B cell (primary cell): ENCODE measurements at places on chromosomes 4 and X. TPM values are rescaled to one million over a fixed set of nuclear protein-coding genes. Genes with fewer than 3 reads are reported as not detected.

SLC39A8 gene
- 8.4 and 10.2 TPM in 2 replicates for total RNA-seq

MID1 gene
- 0.32 and 0.44 TPM in 2 replicates for total RNA-seq

XAGE3 gene
- total RNA-seq, result not detected in 2 replicates

ASB11 gene
- total RNA-seq, result not detected in 2 replicates

OCIAD2 gene
- total RNA-seq, result 37.0 and 39.3 TPM in 2 replicates

ZFP42 gene
- not detected in 2 replicates for total RNA-seq

C4orf36 gene
- total RNA-seq, result 0.85 TPM in 1 of 2 replicates, not detected in the other

COL4A5 gene
- not detected in 2 replicates for total RNA-seq

SORCS2 gene
- total RNA-seq, result not detected in 2 replicates

PHEX gene
- 0.15 and 0.56 TPM in 2 replicates for total RNA-seq

ADH7 gene
- total RNA-seq, result not detected in 2 replicates

CXorf65 gene
- 25.6 and 30.2 TPM in 2 replicates for total RNA-seq

RASL11B gene
- total RNA-seq, result 1.2 and 1.3 TPM in 2 replicates

FHIP1A gene
- 0.46 and 0.76 TPM in 2 replicates for total RNA-seq

KCNE5 gene
- total RNA-seq, result 0.32 and 0.34 TPM in 2 replicates

ABCG2 gene
- total RNA-seq, result 0.07 TPM in 1 of 2 replicates, not detected in the other

RBMXL3 gene
- total RNA-seq, result not detected in 2 replicates

HSD17B11 gene
- total RNA-seq, result 62.2 and 71.0 TPM in 2 replicates

TEC gene
- 8.3 and 11.7 TPM in 2 replicates for total RNA-seq

PAGE2 gene
- total RNA-seq, result 1.7 TPM in 1 of 2 replicates, not detected in the other

NLGN3 gene
- total RNA-seq, result 1.0 and 1.3 TPM in 2 replicates

GBA3 gene
- total RNA-seq, result not detected in 2 replicates

GAGE13 gene
- total RNA-seq, result not detected in 2 replicates

CPEB2 gene
- total RNA-seq, result 17.6 and 18.0 TPM in 2 replicates
